ENCODE measurements at places on chromosomes 3 and 15.

- DNase-seq = no peak
These were observed 770.1 kb downstream of the AGBL1 start for GRCh38 chr15:86849558-86850285.

- DNase-seq = no peak
These were observed 429.8 kb downstream of the FOXP1 start for GRCh38 chr3:71153713-71154112.

- no peak for DNase-seq
These were observed 350.1 kb upstream of the MCTP2 start for GRCh38 chr15:93881310-93881709.

DNA sequence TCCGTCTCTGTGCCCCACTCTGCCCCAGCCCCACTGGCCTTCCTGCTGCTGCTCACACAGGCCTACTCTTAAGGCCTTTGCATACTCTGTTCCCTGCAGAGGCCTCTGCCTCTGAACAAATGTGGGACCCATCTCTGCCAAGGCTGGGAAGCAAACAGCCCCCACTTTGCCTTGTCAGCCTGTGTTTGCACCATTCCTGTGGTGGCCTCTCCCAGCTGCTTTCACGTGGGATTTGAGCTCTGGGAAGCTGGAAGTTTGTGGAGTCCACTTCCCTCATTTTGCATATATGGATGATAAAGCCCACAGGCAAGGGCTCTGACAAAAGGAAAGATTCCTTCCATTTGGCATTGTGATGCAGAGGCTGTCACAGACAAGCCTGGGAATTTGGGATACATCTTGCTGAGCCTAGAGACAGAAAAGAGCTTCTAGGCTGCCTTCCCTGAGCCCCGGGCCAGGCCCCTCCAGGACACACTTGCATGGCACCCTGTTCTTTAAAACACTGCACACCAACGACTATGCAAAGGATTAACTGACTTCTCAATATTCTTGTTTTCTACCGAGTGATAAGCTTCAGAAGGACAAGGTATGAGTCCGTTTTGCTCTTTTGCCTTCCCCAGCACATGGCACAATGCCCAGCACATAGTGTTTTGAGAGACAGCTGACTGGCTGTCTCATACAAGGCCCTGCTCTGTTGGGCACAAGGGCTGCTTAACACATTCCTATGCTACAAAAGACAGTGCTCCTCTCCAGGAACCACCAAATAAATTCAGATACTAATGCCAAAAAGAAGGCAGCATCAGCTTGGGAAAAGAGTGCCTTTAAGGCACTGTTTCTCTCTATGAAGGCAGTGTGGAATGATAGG is 120.7 kb upstream of the TOPAZ1 start:
- no peak for DNase-seq

Measured in putamen (tissue), 1 donor.